ENCODE measurements at places on chromosomes 5 and 9.

DNA sequence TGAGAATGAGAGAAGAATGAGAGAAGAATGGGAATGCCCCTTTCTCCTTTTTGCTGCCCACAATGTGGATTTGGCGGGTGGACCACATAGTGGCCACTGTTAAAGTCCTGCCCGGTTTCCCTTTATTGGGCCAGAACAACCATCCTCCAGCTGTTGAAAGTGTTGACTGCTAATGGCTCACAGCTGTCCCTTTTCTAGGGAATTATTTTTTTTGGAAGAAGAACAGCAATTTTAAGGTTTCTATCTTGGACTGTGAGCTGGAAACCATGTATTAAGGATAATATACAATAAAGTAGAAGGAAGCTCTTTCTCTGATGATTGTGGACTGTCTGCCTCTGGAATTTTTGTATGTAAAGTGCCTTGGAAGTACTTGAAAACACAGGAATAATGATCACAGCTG lies 185.9 kb downstream of the DMRT2 start:
- H3K4me3 ChIP-seq: no peak overlapping the region
- no peaks in the 10 kb centered on the region for H3K4me1 ChIP-seq
- H3K36me3 ChIP-seq: no peaks in the 10 kb centered on the region
- DNase-seq: no peak

- no peak overlapping the region for H3K27ac ChIP-seq
- DNase-seq: no peak
- no peaks in the 10 kb centered on the region for H3K36me3 ChIP-seq
- H3K4me1 ChIP-seq: no peaks in the 10 kb centered on the region
- H3K4me3 ChIP-seq: no peak overlapping the region
- no peaks in the 10 kb centered on the region for H3K27me3 ChIP-seq
Measured at GRCh38 chr5:72180925-72181324, 73.7 kb downstream of the MAP1B start.

DNA sequence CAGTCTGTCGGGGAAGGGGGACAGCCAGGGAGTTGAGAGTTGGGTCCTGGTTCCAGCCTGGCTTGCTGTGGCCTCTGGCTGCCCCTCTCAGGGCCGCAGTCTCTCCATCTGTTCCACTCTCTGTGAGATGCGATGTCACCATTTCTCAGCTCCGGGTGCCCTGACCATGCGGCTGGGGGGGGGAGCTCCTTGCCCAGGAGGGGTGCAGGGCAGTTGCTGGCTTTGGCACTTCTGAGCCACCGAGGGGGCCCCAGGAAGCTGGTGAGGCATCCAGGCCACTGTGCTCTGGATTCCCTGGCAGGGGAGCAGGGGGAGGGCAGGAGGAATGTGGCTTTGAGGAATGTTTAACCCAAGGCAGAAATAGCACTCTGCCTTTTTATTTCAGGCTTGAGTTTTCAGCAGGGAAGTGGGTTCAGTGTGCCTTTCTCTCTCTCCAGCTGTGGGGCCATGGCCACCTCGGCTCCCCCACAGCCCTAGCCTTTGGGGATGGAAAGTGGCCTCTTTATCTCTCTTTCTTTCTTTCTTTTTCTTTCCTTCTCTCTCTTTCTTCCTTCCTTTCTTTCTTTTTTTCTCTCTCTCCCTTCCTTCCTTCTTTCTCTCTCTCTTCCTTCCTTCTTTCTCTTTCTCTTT lies 11.0 kb downstream of the NCS1 start:
- DNase-seq: no peak
- H3K36me3 ChIP-seq: no peaks in the 10 kb centered on the region
- peaks cover 2% of the 10 kb centered on the region for H3K27me3 ChIP-seq
- H3K4me1 ChIP-seq: no peaks in the 10 kb centered on the region

DNA sequence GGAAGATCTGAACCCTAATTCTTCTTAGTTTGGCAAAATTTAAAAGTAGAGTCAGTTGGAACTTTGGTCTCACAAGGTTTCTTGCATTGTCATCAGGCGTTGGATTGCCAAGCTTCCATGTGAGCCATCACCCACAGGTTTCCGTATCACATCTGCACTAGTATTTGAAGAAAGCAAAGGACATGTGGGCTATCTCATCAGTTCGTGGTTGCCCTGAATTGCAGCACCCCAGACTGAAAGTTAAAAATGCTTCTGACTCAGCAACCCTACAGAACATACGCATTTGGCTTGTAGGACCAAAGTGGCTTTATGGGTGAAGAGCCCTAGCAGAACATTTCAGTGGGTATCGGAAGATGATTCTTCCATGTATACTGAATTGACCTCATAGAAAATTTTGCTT lies 358.0 kb downstream of the ENC1 start:
- H3K4me1 ChIP-seq: no peaks in the 10 kb centered on the region
- no peak overlapping the region for H3K4me3 ChIP-seq
- no peaks in the 10 kb centered on the region for H3K36me3 ChIP-seq
- H3K27me3 ChIP-seq: no peaks in the 10 kb centered on the region
- no peak overlapping the region for H3K27ac ChIP-seq

DNA sequence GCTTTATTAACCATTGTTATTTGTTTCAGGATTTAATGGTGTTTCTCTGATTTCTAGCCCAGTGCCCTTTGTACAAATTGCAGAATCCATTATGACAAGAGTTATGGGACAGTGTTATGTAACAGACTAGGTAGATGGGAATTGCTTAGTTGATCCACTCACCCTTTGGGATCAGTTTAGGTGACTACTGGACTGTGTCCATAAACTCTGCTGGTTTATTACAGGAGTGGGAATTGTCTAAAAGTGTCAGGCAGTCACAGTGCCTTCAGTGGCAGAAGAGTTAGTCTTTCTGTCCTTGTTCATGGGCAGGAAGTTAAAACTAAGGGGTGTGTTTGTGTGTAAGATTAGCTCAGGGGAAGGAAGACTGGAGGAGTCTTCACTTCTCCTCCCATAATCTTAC lies 29.3 kb downstream of the RCL1 start:
- H3K4me3 ChIP-seq: no peak overlapping the region
- H3K36me3 ChIP-seq: peaks cover 8% of the 10 kb centered on the region
- H3K27me3 ChIP-seq: no peaks in the 10 kb centered on the region
- peak; percentile 8 for DNase-seq

GRCh38 chr9:93054758-93055704 lies 3.5 kb upstream of the SUSD3 start:
- no peak overlapping the region for H3K4me3 ChIP-seq
- H3K27ac ChIP-seq: no peak overlapping the region
- no peaks in the 10 kb centered on the region for H3K27me3 ChIP-seq
- no peak for DNase-seq

GRCh38 chr9:11086561-11086960 lies 473.8 kb upstream of the PTPRD start:
- no peak overlapping the region for H3K27ac ChIP-seq
- H3K4me1 ChIP-seq: no peaks in the 10 kb centered on the region
- no peaks in the 10 kb centered on the region for H3K27me3 ChIP-seq
- no peak for DNase-seq

- H3K27ac ChIP-seq: no peak overlapping the region
- H3K36me3 ChIP-seq: no peaks in the 10 kb centered on the region
- peak; percentile 37 for DNase-seq
- H3K4me1 ChIP-seq: peaks cover 7% of the 10 kb centered on the region
Measured at GRCh38 chr5:141954194-141954593, 3.8 kb downstream of the PCDH12 start.

DNA sequence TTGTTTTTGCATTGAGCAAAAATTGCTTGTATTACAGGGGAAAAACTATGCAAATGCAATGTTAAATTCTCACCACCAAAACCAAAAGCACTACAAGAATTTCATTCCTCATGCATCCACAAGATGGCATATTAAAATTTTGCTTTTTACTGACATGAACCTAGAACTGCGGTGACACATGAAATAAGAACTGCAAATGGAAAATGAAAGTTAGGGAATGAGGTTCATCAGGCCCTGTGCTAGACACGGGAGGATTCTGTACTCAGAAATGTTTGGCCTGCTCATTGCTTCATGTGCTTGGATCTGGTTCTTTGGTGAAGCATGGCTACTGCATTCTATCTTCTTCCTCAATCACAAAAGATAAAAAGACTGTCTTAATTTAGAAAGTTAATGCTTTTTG lies 9.1 kb upstream of the RFK start:
- H3K4me1 ChIP-seq: peaks cover 13% of the 10 kb centered on the region
- peak overlapping the region; percentile 67 for H3K27ac ChIP-seq
- H3K27me3 ChIP-seq: no peaks in the 10 kb centered on the region
- H3K36me3 ChIP-seq: no peaks in the 10 kb centered on the region
- DNase-seq: peak; percentile 78

GRCh38 chr5:31767335-31768031 lies 128.6 kb downstream of the PDZD2 start:
- no peak for DNase-seq
- no peak overlapping the region for H3K4me3 ChIP-seq
- H3K4me1 ChIP-seq: no peaks in the 10 kb centered on the region
- no peaks in the 10 kb centered on the region for H3K27me3 ChIP-seq

- peaks cover 10% of the 10 kb centered on the region for H3K27me3 ChIP-seq
- no peaks in the 10 kb centered on the region for H3K36me3 ChIP-seq
- peak overlapping the region; percentile 26 for H3K4me3 ChIP-seq
- DNase-seq: no peak
- peaks cover 6% of the 10 kb centered on the region for H3K4me1 ChIP-seq
Measured at GRCh38 chr9:88006511-88007290, 32.4 kb upstream of the CDK20 start.

DNA sequence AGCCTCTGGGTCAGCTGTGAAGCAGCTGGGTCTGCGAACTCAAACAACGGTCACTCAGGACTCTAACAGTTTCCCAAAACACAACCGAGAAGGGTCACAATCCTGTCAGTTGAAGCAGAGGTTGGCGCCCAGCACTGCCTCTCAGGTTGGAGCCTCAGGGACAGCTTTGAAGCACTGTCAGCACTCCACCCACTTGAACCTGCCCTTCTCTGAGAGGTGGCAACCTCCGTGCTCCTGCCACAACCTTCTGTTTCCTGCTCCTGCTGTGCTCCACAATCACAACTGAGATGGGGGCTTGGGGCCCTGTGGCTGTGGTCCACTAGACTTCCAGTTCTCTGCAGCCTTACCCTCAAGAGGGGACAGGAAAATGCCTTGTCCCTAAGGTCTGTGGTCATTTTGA lies 21.7 kb upstream of the LCP2 start:
- no peak overlapping the region for H3K4me3 ChIP-seq
- H3K27ac ChIP-seq: no peak overlapping the region
- H3K36me3 ChIP-seq: no peaks in the 10 kb centered on the region
- no peaks in the 10 kb centered on the region for H3K27me3 ChIP-seq

- DNase-seq: peak; percentile 83
- H3K36me3 ChIP-seq: no peaks in the 10 kb centered on the region
- H3K4me1 ChIP-seq: no peaks in the 10 kb centered on the region
Measured at GRCh38 chr5:17190242-17190778, 27.1 kb upstream of the BASP1 start.

DNA sequence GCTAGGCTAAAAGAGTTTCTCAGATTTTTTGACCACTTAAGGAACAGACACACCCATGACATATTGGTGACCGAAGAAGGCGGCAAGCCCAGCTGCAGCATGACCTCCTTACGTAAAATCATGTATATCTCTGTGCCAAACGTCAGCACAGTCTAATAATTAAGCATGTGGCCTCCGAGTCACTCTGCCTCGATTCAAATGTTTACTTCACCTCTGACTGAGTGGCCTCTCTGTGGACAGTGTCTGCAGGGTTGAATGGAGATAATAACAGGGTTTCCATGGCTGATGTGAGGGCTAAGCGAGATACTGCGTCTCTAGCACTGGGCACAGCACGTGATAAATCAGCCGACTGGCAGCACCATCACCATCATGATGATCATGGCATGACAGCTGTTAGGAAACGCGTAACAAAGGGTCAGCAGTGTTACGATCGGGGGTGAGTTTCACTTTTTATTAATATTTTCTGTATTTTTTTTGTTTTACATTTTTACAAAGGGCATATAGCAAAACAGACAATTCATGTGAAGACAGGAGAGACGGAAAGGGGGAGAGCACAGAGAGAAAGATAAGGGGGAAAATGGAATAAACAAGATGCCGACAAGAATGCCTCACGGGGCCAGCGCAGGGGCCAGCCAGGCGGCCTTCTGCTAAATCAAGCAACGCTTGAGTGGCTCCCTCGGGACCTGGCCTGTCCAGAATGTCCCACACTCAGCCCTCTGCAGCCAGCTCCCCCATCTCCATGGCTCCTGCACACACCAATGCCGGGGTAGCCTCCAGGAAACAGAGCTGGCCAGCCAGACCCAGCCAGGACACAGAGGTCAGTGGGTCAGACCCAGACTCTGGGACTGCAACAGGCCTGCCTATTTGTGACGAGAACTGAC lies 60.3 kb downstream of the ADAMTS2 start:
- H3K4me1 ChIP-seq: no peaks in the 10 kb centered on the region
- H3K36me3 ChIP-seq: no peaks in the 10 kb centered on the region
- no peak overlapping the region for H3K4me3 ChIP-seq
- DNase-seq: no peak
- peaks cover 2% of the 10 kb centered on the region for H3K27me3 ChIP-seq

DNA sequence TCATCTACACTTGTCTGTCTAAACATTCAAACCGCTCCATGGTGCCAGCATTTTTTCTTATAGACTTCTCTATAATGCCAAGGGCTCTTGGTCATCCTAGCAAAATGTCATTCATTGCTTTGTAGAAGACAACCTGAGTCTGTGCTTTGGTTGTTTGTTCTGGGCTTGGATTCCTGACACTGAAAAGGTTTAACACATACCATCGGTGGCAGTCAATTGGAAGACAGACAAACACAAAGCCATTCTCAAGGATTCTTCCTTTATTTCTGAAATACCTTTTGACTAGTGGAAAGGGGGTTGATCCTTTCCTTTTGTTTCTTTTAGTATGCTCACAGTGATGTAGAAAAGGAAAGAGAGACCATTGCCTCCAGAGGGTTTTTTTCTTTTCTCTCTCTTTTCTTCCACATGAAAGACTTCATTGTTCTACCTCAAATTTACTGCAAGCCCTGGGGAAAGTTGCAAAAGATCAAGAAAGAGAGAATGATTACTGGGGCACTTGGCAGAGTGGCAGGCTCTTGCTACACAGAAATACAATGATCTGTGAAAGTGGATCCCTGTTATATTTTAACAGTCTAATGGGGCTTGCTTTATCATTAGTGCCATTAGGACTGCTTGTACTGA lies 66.4 kb upstream of the TMC1 start:
- H3K4me3 ChIP-seq: no peak overlapping the region
- H3K4me1 ChIP-seq: no peaks in the 10 kb centered on the region
- peaks cover 5% of the 10 kb centered on the region for H3K27me3 ChIP-seq
- no peak overlapping the region for H3K27ac ChIP-seq
- no peak for DNase-seq

DNA sequence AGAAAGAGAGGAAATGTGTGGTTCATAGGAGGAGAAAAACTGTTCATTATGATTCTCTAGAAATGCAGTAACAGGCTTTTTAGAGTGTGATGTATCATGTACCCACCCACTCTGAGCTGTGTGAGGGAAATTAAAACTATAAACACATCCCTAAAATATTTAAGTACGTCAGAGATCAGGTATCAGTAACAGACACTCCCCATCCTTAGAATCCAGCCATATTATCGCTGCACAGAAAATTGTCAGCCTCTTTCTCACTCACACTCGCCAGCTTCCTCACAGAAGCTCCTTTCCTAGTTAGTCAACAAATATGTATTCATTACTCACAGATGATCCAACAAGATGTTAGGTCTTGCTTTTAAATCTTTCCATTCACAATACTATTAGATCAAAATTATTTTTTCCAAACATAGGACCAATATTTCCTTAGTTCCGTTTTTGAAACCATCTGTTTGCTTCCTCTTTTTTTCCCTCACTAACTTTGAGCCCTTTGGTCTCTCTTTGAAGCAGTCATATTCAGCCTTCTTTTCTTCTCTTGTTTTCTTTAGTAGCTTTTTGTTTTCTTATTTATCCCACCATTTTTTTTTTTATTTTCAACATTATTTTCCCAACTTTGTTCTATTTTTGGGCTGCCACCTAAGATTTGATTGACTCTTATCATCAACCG lies 13.6 kb upstream of the MAST4 start:
- H3K27me3 ChIP-seq: no peaks in the 10 kb centered on the region
- no peak overlapping the region for H3K27ac ChIP-seq
- no peaks in the 10 kb centered on the region for H3K4me1 ChIP-seq

Measured in common myeloid progenitor, CD34-positive (primary cell).